Activated CD8-positive, alpha-beta T cell treated with anti-CD3 and anti-CD28 coated beads for 36 hours (primary cell): ENCODE measurements at places on chromosomes 5 and 9.

GRCh38 chr5:160075073-160075472 is 44.2 kb downstream of the PWWP2A start:
- no peak for DNase-seq
- no peaks in the 10 kb centered on the region for H3K4me1 ChIP-seq
- peaks cover 7% of the 10 kb centered on the region for H3K36me3 ChIP-seq
- H3K27me3 ChIP-seq, result no peaks in the 10 kb centered on the region

DNA sequence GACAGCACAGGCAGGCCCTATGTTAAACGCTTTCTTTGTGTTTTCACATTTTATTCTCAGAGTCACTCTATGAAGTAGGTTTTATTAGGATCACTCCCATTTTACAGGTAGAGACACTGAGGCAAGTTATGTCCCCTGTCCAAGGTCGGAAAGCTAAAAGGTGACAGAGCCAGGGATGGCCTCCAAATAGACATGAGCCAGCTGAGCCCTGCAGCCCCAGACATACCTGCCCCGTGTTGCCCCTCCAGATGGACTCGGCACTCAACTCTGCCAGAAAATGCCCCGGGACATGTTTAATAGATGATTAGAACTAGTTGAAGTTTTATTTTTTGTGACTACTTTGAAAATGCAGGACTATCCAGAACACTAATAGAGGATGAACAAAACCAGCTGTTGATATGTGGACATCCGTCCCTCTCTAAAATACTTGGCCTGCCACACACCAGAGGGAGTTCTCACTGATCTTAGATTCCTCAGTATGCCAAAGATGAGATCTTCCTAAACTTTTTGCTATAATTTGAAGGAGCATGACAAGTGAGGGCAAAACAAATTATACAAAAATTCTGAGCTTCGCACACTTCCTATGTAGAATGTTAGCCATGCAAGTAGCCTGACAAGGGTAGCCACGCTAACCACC is 258.6 kb upstream of the ADAMTS16 start:
- H3K36me3 ChIP-seq, result no peaks in the 10 kb centered on the region
- H3K4me1 ChIP-seq, result no peaks in the 10 kb centered on the region
- H3K27ac ChIP-seq, result no peak overlapping the region
- no peak for DNase-seq

DNA sequence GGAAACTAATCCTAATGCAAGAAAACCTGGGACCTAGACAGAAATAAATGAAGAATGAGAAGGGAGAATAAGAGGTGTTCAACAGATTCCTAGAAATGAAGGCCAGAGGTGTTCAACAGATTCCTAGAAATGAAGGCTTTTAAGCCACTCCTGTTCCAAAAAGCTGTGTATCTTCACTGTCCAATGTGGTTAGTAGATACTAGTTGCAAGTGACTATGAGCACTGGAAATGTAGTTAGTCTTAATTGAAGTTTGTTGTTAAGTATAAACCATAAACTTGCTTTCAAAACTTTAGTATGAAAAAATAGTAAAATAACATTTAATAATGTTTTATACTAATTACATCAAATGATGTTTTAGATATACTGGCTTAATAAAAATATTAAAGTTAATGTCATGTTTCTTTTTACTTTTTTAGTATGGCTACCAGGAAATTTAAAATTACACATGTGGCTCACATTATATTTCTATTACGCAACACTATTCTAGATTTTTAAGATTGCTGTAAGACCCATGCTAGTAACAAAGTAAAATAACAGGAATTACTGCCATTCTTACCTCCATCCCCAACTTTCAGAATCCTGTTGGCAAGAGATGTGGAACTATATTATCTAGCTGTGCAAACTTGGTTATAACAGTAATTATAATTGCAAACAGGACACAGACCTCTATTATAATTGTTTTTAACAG is 57.5 kb downstream of the RICTOR start:
- no peak for DNase-seq
- no peaks in the 10 kb centered on the region for H3K27me3 ChIP-seq
- H3K4me1 ChIP-seq, result peaks cover 41% of the 10 kb centered on the region
- peak overlapping the region; percentile 26 for H3K27ac ChIP-seq
- H3K36me3 ChIP-seq, result peaks cover 47% of the 10 kb centered on the region
- no peak overlapping the region for H3K4me3 ChIP-seq

GRCh38 chr9:86660146-86660943 is 287.0 kb downstream of the GAS1 start:
- no peak overlapping the region for H3K4me3 ChIP-seq
- H3K4me1 ChIP-seq, result peaks cover 7% of the 10 kb centered on the region
- no peak overlapping the region for H3K27ac ChIP-seq
- H3K36me3 ChIP-seq, result no peaks in the 10 kb centered on the region

- H3K27me3 ChIP-seq, result no peaks in the 10 kb centered on the region
- peak overlapping the region; percentile 68 for H3K4me3 ChIP-seq
- H3K4me1 ChIP-seq, result peaks cover 10% of the 10 kb centered on the region
Measured at GRCh38 chr5:157651623-157652376, 438 bp downstream of the SOX30 start.

DNA sequence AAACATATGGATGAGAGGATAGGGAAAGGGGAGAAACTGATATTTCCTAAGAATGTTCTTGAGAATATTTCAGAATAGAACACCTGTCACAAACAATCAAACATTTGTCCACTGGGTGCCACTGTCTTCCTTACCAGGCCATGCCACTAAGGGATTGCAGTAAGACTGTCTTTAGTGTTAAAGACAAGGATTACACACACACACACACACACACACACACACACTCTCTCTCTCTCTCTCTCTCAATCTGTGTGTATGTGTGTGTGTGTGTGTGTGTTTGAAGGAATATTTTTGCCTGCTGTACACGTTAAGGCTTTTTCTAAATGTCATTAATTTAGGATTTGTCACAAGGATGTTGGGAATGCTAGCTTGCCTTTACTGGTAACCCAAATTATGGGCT is 54.4 kb downstream of the CCDC192 start:
- DNase-seq, result peak; percentile 36
- H3K36me3 ChIP-seq, result no peaks in the 10 kb centered on the region
- no peak overlapping the region for H3K4me3 ChIP-seq
- H3K27me3 ChIP-seq, result no peaks in the 10 kb centered on the region
- H3K4me1 ChIP-seq, result no peaks in the 10 kb centered on the region

DNA sequence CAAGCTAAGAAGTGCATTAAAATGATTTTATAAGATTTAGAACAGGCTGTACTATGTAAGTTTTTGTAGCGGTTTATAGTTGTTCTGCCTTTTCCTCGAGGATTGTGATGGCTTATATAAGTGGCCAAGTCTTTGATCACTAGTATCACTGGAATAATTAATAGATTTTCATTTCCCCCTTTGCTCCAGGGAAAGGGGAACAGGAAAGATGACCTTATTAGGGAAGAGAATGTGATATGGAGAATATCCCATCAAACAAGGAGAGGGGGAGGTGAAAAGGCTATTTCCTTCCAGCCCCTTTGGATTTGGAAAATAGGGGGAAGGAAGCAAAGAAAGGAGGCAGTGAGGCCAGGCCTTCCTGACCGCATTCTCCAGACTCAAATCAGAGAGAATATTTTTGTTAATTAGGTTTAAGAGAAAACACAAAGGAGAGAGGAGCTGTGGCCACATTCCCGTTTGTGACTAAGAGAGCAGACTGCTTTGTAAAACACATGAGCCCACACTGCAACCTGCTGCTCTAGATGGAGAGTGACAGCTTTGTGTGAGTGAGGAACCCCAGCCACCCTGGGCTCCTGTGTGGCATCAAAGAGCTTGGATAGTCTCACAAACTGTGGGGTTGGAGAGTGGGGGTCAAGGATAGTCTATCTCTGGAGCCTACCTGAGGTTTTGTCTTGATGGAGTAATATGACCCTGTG is 359.5 kb downstream of the DTWD2 start:
- no peak for DNase-seq
- H3K36me3 ChIP-seq, result no peaks in the 10 kb centered on the region
- H3K4me1 ChIP-seq, result no peaks in the 10 kb centered on the region
- H3K27me3 ChIP-seq, result no peaks in the 10 kb centered on the region
- no peak overlapping the region for H3K27ac ChIP-seq
- H3K4me3 ChIP-seq, result no peak overlapping the region

- H3K27ac ChIP-seq, result no peak overlapping the region
- peaks cover 19% of the 10 kb centered on the region for H3K4me1 ChIP-seq
Measured at GRCh38 chr5:176743136-176743861, 67.1 kb upstream of the UNC5A start.

GRCh38 chr9:91034976-91035824 is 233.6 kb downstream of the SYK start:
- no peaks in the 10 kb centered on the region for H3K36me3 ChIP-seq
- DNase-seq, result no peak
- peaks cover 5% of the 10 kb centered on the region for H3K27me3 ChIP-seq
- H3K4me1 ChIP-seq, result peaks cover 42% of the 10 kb centered on the region
- no peak overlapping the region for H3K4me3 ChIP-seq

GRCh38 chr9:104903609-104904008 is 24.3 kb downstream of the ABCA1 start:
- H3K4me3 ChIP-seq, result no peak overlapping the region
- H3K27ac ChIP-seq, result no peak overlapping the region
- peaks cover 4% of the 10 kb centered on the region for H3K4me1 ChIP-seq
- no peak for DNase-seq

DNA sequence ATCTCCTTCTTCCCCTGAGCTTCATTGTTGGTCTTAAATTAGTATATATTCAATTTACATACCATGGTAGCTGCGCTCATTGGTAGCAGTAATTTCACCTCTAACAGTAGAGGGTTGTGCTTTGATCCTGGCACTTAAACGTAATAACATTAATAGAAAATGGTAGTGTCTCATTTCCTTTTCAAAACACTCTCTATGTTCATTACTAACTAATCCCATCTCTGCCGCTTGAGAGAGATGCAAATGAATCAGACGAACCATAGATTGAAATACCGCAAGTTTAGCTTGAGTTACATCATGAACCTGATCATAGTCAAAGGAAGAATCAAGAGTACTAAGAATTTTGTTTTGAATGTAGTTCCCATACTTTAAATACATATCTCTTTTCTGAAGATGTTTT is 2.2 kb downstream of the THBS4 start:
- H3K4me1 ChIP-seq, result peaks cover 27% of the 10 kb centered on the region
- H3K4me3 ChIP-seq, result no peak overlapping the region
- H3K27ac ChIP-seq, result no peak overlapping the region
- no peaks in the 10 kb centered on the region for H3K36me3 ChIP-seq
- H3K27me3 ChIP-seq, result peaks cover 43% of the 10 kb centered on the region

GRCh38 chr9:20321423-20322082 is 300.7 kb downstream of the MLLT3 start:
- peaks cover 71% of the 10 kb centered on the region for H3K4me1 ChIP-seq
- H3K27ac ChIP-seq, result peak overlapping the region; percentile 79
- H3K4me3 ChIP-seq, result peak overlapping the region; percentile 2
- peaks cover 4% of the 10 kb centered on the region for H3K36me3 ChIP-seq
- no peaks in the 10 kb centered on the region for H3K27me3 ChIP-seq

DNA sequence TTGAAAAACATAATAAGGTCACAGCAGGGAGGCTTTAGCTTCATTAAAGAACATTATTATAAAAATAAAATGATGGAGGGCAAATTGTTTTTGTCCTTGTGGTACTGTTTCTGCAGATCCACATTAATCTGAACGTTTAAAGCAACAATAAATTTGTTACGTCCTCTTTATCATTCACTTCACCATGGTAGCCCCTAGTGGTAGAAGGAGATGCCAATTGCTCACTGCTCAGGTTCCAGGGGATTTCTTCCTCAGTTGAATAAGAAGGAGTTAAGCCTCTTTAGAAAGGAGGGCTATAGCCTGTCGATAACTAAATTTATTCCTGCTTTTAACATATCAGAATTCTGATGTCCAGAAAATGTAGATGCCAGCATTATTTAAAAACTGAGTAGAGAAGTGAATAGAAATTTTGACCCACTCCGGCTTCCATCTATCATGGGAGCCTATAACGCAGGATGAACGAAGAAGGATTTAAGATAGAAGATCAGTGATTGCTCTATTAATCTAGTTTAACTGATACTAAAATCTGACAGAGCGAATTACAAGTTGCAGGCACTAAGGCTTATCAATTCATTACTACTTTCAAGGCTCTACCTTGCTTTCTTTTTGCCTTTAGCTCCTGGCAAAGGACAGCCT is 692.3 kb downstream of the PTPRD start:
- H3K36me3 ChIP-seq, result no peaks in the 10 kb centered on the region
- H3K27me3 ChIP-seq, result no peaks in the 10 kb centered on the region
- no peak for DNase-seq
- no peak overlapping the region for H3K27ac ChIP-seq

- DNase-seq, result no peak
- H3K4me1 ChIP-seq, result peaks cover 26% of the 10 kb centered on the region
- peaks cover 2% of the 10 kb centered on the region for H3K36me3 ChIP-seq
- peak overlapping the region; percentile 51 for H3K4me3 ChIP-seq
- no peaks in the 10 kb centered on the region for H3K27me3 ChIP-seq
- peak overlapping the region; percentile 84 for H3K27ac ChIP-seq
Measured at GRCh38 chr5:159120446-159120845, 20.7 kb upstream of the EBF1 start.

- no peak overlapping the region for H3K27ac ChIP-seq
- no peaks in the 10 kb centered on the region for H3K27me3 ChIP-seq
- H3K36me3 ChIP-seq, result no peaks in the 10 kb centered on the region
- peaks cover 5% of the 10 kb centered on the region for H3K4me1 ChIP-seq
Measured at GRCh38 chr9:16266648-16267276, 603.7 kb downstream of the BNC2 start.

- no peak for DNase-seq
- H3K27ac ChIP-seq, result no peak overlapping the region
- no peaks in the 10 kb centered on the region for H3K27me3 ChIP-seq
Measured at GRCh38 chr9:113543296-113543981, 79.9 kb downstream of the RGS3 start.

- no peak for DNase-seq
- peaks cover 2% of the 10 kb centered on the region for H3K27me3 ChIP-seq
- H3K4me3 ChIP-seq, result no peak overlapping the region
- H3K36me3 ChIP-seq, result peaks cover 8% of the 10 kb centered on the region
Measured at GRCh38 chr5:79521156-79521555, 7.2 kb upstream of the HOMER1 start.

DNA sequence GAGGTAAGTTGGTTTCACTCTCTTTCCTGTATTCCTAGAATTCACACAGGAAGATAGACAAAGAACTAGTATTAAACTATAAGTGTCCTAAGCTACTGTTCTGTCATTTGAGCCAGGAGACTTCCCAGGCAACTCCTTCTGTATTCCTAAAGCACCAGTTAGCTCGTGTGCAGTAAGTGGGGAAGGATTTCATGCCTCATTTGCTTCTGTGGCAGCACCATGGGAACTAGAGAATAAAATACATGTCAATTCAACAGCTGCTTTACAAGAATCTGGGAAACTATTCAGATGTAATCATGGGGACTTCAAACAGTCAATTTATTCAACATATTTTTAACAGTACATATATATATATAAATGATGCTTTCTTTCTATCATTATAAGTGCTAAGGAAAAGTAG is 762.3 kb downstream of the PRELID2 start:
- no peaks in the 10 kb centered on the region for H3K27me3 ChIP-seq
- no peak overlapping the region for H3K27ac ChIP-seq
- H3K4me3 ChIP-seq, result no peak overlapping the region
- no peaks in the 10 kb centered on the region for H3K36me3 ChIP-seq
- no peaks in the 10 kb centered on the region for H3K4me1 ChIP-seq
- no peak for DNase-seq

- H3K4me3 ChIP-seq, result no peak overlapping the region
- H3K36me3 ChIP-seq, result no peaks in the 10 kb centered on the region
- H3K4me1 ChIP-seq, result no peaks in the 10 kb centered on the region
- no peaks in the 10 kb centered on the region for H3K27me3 ChIP-seq
- DNase-seq, result no peak
Measured at GRCh38 chr9:135359764-135360163, 119.8 kb upstream of the PPP1R26 start.

- H3K27ac ChIP-seq, result no peak overlapping the region
- peaks cover 12% of the 10 kb centered on the region for H3K36me3 ChIP-seq
Measured at GRCh38 chr5:68253624-68254585, 38.3 kb downstream of the PIK3R1 start.
